ENCODE measurements at places on chromosomes 6 and 20. TPM values are rescaled to one million over a fixed set of nuclear protein-coding genes. Genes with fewer than 3 reads are reported as not detected.

DNA sequence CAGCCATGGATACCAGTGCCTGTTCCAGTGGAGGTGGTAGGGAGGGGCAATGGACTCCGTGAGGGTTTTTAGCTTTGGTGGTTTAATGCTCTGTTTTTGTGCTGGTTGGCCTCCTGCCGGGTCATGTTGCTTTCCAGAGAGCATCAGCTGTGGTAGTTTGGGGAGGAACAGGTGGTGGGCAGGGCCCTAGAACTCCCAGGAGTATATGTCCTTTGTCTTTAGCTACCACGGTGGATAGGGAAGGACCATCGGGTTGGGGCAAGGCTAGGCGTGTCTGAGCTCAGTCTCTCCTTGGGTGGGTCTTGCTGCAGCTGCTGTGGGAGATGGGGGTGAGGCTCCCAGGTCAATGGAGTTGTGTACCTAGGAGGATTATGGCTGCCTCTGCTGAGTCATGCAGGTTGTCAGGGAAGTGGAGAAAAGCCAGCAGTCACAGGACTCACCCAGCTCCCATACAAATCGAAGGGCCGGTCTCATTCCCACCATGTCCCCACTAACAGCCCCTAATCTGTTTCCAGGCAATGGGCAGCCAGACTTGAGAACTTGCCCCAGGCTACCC, 38.9 kb downstream of the MRAP2 start:
- DNase-seq = no peak

DNA sequence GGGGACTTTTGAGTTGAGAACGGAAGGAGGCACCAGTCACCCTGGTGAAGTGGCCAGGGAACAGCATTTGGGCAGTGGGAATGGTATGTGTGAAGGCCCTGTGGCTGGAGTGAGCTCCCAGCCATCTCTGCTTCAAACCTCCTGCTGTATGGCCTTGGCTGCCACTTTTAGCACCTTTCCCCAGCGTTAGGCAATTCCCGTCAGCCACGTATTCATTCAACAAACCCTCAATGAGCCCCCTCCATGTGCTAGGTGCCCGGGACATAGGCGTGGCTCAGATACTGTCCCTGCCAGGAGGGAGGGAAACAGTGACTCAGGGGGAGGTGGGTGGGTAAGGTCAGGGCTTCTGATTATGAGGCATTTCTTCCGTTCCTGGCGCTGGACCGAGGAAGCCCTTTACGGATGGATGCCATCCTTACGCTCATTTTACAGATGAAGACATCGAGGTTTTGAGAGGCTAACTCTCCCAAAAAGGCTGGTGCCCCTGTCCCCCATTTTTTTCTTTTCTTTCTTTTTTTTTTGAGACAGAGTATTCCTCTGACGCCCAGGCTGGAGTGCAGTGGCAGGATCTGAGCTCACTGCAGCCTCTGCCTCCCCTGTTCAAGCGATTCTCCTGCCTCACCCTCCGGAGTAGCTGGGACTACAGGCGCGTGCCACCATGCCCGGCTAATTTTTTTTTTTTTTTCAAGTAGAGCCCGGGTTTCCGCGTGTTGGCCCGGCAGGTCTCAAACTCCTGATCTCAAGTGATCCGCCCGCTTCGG, 37.5 kb downstream of the SRC start:
- DNase-seq = no peak

DNA sequence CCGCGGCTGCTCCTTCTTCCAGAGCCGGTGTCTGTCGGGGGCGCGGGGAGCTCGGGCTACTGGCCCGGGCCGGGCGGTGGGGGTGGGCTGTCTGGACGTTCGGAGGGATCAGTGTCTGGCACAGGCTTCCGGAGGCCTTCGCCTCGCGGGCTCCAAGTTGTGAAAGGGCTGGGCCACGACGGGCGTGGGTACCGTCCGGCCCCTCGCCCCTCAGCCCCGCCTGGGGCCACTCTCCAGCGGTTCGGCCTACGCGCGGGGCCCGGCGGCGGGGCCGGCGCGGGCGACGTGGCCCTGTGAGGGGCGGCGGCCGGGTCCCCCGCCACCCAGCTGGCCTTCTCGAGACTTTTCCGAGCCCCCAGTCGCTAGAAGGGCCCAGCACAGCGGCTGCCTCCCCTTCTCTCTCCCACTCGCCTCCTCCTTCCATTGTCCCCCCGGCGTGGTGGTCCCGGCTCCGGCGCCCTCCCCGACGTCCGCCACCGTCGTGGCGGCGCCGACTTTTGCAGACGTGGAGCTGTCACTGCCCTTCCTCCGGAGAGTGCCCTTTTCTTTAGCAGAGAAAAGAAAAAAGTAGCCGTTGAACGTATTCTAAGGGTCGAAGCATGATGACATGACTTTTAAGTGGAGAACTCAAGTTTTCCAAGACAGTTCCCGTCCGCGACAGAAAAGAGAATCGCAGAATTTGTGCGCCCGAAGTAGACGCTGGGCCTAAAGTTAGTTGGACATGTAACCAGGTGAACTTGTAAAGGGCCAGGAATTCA, 571 bp downstream of the ITCH start:
- no peak for DNase-seq

DNA sequence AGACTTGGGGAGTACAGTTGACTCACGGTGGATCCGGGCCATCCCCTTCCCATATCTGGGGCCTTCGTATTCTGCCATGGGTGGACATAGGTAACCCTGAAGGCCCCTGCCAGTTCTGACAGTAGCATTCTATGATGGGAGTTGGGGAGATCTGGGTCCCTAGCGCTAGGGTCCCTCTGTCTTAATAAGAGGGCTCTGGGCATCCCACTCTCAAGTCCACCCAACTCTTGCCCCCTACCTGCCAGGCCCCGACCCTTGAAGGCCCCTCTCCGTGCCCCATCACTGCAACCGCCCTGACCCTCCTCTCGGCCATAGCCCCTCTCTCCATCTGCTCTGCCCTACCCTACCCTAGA, 6.5 kb upstream of the CAPN11 start:
- DNase-seq = no peak

DNA sequence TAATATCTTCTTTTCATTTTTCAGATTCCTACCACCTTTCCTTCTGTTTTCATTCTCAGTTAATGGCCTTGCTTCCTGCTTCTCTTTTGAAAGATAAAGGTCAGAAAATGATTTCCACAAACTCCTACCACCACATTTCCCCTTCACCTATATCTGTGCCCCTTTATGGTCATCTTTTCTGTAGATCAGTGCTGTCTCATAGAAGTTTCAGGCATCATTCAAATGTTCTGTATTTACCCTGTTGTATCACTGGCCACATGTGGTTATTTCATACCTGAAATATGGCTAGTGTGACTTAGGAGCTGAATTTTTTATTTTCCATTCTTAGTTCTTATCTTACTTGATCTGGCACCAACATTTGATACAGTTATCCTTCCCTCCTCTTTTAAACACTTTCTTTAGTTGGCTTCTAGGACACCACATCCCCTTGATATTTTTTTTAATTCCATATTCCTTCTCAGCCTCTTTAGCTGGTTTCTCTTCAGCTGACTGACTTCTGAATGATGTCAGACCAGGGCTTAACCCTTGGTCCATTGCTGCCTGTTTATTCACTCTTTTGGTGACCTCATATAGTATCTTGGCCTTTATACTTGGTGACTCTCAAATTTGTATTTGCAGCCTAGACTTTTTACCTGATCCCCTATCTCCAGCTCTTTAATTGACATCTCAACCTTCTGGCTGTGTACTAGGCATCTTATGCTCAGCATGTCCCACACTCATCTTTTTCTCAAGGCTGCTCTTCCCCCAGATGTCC, 81.0 kb downstream of the ATRN start:
- DNase-seq = no peak

DNA sequence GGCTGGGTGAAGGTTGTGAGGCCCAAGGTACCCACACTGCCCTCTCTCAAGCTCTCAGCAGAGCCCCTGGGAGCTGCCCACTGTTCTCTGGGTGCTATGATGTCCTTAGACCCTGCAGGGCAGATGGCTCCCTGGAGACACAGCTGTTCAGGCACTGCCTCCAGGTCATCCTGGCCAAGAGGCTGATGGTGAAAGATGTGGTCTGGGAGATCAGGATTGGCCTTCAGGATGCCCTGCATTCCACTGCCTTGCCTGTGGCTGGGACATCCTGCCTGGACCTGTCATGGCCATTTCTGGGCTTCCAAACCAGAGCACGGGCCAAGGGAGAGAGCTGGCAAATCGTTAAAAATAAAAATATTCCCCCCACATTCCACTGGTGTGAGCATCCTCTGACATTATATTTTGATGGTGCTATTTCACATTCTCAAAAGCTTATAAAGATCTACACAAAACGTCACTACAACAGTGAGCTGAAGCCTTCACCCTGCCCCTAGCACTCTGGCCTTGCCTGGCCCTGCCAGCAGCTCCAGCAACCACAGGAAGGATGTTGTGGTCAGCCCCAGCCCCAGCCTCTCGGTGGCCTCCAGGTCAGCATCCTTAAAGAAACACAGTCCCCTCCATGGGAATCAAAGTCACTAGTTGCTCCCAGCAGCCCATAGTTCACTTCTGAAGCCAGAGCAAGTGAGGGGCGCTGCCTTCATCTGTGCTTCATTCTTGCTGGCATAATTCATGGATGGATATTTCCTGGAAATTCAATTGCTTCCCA, 13.5 kb upstream of the KCNK16 start:
- DNase-seq = no peak

DNA sequence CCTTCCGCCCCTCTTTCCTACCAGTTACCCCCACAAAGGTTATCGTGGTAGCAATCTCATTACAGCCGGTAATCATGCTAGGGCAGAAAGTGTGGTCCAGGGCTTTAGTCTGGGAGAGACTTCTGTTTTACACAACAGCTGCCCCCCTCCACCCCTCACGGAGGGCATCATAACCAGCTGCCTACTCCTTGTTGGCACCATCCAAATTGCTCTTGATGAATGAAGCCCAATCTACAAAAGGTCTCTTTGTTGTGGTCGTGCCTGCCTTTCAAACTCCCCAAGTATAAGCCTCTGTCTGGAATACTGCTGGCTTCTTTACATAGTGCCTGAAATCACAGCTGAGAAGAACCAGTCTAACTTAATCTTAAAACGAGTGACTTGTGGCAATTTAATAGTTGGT, 157.9 kb downstream of the INSM1 start:
- DNase-seq = no peak

Gene KPNA5
- 19.3 TPM for polyA plus RNA-seq

Gene IL17F
- polyA plus RNA-seq = 0.25 TPM
